Activated CD4-positive, CD25-positive, alpha-beta regulatory T cell treated with anti-CD3 and anti-CD28 coated beads, Interleukin-2, amount 50 U/mL, for 24 hours (primary cell): ENCODE measurements at places on chromosomes 5 and 9.

DNA sequence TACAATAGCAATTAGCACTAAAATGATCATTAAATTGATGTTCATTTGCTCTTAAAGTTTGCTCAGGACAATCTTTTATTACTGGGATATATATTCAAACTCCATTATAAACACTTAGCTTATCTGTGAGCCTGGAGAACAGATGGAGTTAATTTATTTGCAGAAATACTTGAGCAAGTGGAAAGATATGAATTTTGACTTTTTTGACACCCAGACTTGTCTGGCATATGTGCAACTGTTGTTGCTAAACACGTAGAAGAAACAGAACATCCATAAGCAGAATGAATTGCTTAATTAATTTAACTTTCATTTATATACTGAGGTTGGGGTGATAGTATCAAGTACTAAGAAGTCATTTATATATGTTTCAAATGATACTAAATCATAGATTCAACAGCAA, 820.7 kb upstream of the TYRP1 start:
- ATAC-seq = no peak

DNA sequence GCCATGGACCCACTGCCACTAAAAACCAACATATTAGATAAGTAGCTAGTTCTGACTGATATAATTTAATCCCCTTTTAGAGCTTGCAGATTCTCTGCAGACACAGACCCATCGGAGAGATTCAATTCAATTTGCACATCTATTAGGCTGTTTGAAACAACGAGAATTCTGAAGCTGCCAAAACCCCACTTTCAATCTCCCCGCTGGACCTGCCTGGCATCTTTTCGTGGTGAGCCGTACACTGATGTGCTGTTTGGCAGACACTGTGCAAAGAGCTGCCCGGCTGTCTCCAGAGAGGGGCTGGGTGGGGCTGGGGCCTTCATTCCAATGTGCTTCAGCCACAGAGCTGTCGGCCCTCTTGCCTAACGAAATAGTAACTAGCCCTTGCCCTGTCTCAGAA, 42.1 kb upstream of the FAM240B start:
- no peak for ATAC-seq

GRCh38 chr9:94250456-94250855, 8.6 kb upstream of the ZNF169 start:
- ATAC-seq = no peak

- no peak for ATAC-seq
Observed at GRCh38 chr9:127018935-127019334, 103.5 kb downstream of the ANGPTL2 start.

DNA sequence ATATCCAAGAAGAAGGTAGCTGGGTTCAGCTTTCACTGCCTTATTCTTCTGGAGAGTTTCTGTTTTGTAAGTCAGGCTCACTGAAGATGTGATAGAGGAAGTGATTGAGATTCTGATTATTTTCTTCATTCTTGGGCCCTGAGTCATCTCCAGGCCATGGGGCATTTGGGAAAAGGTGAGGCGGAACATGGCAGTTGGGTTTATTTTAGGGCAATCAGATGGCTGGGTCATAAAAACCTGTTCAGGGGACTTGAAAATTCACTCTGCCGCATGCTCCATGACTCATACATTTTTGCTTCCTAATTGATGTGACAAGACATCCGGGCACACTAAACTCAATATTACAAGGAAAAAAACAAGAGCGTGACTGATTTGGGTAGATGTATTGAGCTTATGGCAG, 265.7 kb upstream of the KLF4 start:
- no peak for ATAC-seq

DNA sequence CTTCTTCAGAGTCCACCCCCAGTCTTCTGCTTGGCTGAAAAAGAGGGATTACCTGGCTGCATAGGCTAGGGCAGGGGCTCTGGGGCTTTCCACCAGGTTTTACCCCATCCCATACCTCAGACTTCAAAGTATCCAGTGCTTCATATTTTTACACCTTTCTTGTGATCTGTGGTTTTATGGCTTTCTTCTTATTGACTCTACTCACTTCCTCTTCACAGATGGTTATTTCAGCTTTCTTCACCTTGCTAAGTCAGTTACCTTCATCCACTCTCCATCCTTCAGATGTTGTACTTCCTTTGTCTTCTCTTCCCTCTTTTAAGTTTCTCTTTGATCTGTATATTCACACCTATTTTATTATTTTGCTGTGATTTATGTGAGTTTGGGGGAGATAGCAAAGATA, 104.3 kb downstream of the GRIA1 start:
- ATAC-seq = no peak

GRCh38 chr9:125377584-125378250, 116.1 kb downstream of the GAPVD1 start:
- ATAC-seq = no peak

DNA sequence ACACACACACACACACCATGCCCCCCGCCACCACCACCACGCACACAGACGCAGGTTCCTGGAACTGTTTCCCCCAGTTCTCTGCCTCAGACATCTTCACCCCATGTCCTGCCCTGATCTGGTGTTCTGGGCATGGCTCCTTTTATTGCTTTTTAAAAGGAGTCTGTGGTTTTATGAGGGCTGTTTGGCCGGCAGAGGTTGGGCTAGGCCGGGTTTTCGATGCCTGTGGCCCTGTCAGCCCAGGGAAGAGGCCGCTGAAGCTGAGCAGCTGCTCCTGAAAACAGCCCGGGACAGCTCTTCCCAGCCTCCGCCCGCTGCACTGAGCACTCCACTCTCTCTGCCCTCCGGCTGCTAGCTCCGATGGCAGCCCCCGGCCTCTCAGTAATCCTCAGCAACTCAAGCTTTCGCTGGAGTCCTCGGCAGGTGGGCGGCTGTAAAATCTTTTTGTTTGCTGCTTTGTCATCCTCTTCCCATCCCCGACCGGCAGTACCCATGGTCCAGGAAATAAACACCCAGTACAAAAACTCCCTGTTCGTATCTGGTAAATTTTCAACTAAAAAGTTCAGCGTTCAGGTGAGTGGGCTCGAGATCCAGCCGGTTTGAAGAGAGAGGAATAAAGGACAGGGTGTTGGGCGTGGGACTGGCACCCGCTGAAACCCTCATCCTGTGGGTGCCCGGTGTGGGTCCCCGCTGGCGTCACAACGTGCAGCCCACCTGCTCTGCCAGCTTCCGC, 103.0 kb upstream of the ERCC6L2 start:
- no peak for ATAC-seq

DNA sequence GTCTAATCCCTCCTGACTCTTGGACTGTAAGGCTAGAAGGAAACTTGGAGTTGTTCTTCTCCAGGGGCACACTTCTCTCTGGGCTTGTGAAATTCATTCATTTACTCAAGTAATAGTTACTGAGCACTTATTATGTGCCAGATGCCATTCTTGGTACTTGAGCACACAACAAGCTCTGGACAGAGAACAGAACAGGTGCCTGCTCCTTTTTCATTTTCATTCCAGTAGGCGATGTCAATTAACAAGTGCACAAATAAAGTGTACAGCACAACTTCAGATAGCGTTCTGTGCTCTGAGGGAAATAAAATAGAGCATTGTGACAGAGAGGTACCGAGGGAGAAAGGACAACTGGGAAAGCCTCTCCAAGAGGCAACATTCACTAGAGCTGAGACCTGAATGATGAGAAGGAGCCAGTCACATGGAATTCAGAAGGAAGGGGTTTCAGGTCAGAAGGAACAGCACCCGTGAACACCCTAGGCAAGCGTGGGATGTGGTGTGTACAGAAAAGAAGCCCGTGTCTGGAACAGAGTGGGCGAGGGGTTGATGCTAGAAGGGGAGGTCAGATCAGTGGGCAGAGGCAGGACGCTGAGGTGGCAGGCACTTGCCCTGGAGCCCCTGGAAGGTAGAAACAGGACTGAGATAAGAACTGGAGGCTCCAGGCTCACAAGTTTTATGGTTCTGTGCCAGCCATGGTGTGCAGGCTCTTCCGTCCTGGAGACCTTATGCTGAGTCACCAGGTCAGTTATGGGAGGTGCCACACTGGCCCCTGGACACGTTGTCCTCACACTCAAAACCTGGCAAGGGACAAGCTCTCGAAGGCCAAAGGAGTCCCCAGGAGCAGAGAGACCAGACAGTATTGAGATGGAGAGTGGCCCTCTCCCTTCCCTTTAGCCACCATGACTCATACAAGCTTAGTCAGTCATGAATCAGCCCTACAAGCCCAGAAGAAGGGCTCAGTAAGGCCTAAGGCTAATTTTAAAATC, 7.2 kb upstream of the ABLIM3 start:
- no peak for ATAC-seq
